Amniotic epithelial cell (primary cell): ENCODE measurements at places on chromosomes 12 and 14.

GRCh38 chr12:63079791-63080502 is 71.1 kb downstream of the AVPR1A start:
- DNase-seq, result peak; percentile 4

- no peak for DNase-seq
Observed at GRCh38 chr12:2841056-2841650, 6.3 kb upstream of the NRIP2 start.

GRCh38 chr12:79717006-79717405 is 26.2 kb upstream of the PAWR start:
- no peak for DNase-seq

- DNase-seq, result no peak
Observed at GRCh38 chr14:23528555-23528954, 23.0 kb downstream of the ZFHX2 start.

DNA sequence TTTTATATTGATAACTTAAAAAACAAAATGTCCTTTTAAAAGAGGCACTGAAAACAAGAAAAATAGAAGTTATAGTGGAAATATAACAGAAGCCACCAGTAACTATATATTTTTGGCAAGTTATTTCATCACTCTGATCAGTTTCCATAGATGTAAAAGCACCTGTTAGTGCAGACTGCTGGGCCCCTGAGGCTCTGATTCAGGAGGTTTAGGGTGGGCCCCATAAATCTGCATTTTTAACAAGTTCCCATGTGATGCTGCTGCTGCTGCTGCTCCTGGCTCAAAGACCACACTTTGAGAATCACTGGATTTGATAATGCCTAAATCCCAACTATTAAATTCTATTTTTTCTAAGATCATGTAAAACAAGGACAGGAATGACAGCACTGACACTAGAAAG is 251.1 kb downstream of the MED13L start:
- DNase-seq, result no peak

DNA sequence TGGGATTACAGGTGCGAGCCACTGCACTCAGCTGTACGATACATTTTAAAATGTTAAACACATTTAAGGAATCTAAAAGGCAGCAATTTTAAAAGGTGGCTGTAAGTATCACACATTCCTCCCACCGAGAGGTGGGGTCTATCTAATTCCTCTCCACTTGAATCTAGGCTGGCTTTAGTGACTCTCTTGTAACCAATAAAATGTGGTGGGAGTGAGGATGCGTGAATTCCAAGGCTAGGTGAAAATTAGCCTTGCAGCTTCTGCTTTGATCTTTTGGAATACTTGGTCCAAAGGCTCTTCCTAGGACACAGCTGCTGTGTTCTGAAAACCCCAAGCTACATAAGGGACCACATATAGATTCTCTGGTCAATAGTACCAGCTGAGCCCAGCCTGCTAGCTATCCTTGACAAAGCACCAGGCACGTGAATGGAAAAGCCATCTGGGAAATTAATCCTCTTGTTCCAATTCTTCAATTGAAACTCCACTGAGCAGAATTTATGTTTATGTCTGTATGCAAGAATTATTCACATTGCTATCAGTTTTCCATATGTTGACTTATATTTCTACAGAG is 8.8 kb upstream of the GPRC5D start:
- no peak for DNase-seq
